Common myeloid progenitor, CD34-positive (primary cell): ENCODE measurements at places on chromosomes 2 and 18.

DNA sequence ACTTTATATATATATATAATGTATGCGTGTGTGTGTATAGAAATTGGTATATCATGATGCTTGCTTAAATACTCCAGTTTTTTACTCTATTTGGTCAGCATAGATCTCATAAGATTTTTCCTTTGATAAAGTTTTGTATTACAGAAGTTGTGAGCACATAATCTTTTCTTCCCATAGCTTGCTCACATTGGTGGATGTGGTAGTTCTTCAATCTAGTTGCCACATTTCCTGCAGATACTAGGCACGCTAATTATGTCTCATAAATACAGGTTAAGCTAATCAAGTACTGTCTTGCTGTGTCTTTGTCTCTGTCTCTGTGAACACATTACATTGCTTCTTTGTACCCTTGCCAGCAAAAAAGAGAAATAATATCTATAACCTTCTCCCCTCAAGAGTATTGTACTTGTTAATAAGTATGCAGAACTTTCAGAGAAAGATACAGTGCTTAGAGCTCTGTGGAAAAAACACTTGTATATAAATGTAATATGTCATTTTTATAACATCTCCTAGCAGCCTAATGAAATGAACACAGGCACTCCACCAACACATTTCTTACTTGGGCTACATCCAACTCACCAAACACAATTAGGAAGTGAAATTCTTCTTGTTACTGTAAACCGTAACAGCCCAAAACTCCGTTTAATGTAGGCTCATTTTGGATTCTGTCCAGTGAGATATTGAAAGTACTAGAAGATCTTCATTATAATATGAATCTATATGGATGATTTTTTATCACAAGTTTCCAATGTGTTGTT is 306.7 kb upstream of the SLC8A1 start:
- DNase-seq = peak; percentile 48

GRCh38 chr2:26767129-26767528 is 3.0 kb downstream of the SLC35F6 start:
- peak; percentile 33 for DNase-seq

GRCh38 chr2:3451169-3451568 is 68.2 kb downstream of the ADI1 start:
- DNase-seq = no peak

DNA sequence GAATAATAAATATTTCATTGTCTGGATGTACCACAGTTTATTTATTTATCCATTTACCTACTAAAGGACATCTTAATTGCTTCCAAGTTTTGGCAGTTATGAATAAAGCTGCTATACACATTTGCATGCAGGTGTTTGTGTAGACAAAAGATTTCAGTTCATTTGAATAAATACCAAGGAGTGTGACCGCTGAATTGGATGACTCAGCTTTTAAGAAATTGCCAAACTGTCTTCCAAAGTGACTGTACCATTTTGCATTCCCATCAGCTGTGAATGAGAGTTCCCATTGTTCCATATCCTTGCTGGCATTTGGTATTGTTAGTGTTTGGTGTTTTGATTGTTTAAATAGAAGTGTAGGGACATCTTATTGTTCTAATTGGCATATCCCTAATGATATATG is 36.2 kb upstream of the FMNL2 start:
- DNase-seq = no peak

GRCh38 chr18:73768043-73768442 is 379.6 kb downstream of the FBXO15 start:
- DNase-seq = peak; percentile 92

DNA sequence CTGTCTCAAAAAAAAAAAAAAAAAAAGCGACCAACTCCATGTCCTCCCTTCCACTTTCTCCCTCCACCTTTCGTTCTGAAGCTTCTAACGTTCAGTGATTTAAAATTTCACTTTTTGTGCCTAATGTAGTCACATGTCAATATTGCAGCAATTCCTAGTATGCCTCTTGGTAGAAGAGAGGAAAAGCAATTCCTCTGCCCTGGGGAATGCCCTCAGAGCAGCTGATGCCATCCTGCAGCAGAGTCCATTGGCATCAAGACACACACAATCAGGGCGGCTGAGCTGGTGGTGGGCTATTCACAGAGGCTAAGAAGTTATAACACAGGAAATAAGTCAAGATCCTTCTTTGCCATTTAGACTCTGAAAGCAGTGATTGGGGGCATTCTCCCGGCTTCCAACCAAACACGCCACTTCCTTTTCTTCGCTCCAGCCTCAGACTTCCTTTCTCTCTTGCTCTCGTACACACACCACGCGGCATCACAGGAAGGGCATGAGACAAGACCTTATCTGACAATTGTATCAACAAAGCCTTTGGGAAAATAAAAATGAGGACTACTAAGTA is 71.9 kb downstream of the MOGAT1 start:
- DNase-seq = no peak
